ENCODE measurements at places on chromosomes 7 and 10.
A peak's percentile ranks its signal among the peaks of the same experiment; 100 is the strongest.

DNA sequence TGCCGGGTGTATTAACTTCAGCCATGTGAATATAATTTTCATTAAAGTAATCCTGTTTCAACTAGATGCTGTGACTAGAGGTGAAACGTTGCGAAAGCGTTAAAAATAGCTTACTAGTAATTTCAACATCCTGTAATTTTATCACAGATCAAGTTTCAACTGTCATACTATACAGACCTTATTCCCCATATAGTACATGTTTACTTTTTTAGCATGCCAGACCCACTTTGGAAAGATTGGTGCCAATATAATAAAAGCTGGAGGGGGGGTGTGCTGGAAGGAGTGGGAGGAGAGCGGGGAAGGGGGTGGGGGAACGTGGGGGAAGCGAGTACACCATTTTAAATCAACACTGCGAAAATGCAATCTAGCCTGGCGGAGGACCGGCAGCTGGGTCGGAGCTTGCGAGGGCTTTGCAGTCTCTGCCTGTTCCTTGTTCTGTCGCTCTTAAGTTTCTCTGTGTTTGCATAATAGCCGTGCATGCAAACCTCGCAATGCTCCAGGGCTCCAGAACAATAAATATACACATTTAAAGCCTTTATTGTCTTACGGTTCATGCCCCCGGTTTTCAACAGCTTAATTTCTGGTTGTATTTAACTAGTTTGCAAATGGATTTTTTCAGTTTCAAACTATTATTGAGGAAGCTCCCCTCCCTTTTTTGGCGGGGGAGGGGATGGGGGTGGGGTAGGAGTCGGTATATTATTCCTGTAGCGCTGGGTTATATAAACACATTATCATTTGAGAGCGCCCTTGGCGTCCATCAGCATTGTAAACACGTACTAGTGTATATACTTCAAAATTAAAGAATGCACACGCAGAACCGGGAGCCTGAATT lies 1.3 kb upstream of the ARID5B start:
- peak; percentile 50 for DNase-seq

DNA sequence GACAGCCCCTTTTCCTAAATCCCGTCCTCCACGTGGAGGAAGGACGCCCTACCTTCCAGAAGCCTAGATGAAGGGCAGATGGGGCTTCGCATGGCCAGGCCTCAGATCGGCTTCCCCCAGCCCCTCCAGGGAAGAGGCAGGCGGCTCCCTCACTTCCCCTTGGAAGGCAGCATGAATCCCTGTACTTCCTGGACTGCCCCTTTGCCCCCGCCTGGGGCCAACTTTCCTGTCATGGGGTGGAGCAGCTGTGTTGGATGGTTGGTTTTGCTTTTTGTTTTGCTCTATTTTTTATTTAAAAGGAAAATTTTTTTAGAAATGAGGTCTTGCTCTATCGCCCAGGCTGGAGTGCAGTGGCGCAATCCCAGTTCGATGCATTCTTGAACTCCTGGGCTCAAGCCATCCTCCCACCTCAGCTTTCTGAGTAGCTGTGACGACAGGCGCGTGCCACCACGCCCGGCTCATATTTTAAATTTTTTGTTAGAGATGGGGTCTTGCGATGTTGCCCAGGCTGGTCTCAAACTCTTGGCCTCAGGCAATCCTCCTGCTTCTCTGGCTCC lies 27.2 kb downstream of the GTF2IRD1 start:
- peak; percentile 70 for DNase-seq

DNA sequence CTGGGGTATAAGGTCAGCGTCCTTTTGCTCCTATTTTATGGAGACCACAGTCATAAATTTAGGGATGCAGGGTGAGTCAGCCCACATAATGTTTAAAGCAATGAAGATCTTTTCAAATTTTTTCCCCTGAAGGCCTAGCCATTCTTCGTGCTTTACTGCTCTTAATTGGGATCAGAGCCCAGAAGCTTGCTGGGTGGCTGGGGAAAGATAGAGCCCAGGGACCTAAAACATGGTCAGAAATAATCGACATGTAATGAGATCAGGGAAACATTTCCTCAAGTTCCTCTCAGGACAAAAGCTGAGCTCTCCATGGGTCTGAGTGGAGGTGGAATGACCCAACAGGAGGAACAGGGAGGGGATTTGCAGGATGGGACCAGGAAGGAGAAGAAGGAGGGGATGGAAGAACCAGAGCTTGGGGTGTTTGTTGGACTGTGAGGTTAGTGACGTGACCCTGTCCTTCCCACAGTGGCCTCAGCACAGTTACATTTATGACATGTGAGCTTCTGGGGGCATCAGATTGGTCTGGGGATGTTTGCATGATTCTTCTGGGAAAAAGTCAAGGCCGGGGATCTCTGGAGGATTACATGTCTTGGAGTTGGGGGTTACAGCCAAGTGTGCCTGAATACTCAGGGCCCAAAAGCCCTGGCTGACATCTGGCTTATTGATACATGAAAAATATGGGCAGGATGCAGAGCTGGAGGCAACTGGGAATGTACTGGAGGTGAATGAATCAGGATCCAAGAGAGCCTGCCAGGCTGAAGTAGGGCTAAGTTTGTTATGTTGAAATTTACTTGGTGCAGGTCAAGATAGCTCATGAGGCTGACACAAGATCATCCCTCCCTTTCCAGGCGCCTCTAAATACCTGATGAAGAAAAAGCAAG lies 477.9 kb downstream of the RPS24 start:
- DNase-seq = no peak

GRCh38 chr7:74324531-74325209 lies 35.5 kb downstream of the CLIP2 start:
- peak; percentile 11 for DNase-seq

DNA sequence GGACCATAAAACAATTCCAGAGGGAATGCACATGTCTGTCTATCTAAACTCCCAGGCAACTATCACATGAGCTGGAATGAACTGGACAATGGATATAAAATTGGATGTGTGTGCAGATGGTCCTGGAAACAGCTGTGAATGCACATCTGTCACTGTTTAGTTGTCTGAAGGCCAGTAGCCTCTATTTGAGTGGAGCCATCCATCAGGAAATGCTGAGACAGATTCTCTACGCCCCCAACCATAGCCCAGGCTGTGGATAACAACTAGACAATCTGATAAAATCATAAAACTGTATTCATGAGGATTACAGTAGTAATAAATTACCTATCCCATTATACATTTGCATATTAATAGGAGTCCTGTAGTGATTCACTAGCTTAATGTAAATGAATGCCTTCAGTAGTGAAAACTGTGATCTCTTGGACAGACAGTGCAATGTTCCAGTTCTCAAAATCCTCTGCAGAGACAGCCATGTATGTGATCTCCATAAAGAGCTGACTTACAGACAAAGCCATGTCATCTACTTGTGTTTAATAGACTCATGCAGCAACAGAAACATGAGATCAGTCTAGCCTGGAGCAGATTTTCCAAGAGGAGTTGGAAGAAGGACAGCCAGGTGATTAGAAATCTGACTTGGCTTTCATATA lies 907.6 kb downstream of the KCNMA1 start:
- no peak for DNase-seq

GRCh38 chr7:83452256-83452655 lies 196.7 kb downstream of the SEMA3E start:
- no peak for DNase-seq
